ENCODE measurements at places on chromosomes 4 and X. TPM values are rescaled to one million over a fixed set of nuclear protein-coding genes. Genes with fewer than 3 reads are reported as not detected.

- DNase-seq: no peak
Measured at GRCh38 chr4:15794905-15795304, 16.8 kb downstream of the CD38 start.

- no peak for DNase-seq
Measured at GRCh38 chr4:27692158-27692557, 831.5 kb downstream of the STIM2 start.

DNA sequence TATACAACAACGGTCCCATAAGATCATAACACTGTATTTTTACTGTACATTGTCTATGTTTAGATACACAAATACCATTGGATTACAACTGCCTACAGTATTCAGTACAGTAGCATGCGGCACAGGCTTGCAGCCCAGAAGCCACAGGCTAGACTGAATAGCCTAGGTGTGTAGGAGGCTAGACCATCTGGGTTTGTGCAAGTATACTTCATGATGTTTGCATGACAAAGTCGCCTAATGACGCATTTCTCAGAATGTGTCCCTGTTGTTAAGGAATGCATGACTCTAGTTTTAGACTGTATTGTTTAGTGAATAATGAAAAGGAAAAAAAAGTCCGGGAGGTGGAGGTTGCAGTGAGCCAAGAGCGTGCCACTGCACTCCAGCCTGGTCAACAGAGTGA, 56.5 kb upstream of the C4orf50 start:
- no peak for DNase-seq

DNA sequence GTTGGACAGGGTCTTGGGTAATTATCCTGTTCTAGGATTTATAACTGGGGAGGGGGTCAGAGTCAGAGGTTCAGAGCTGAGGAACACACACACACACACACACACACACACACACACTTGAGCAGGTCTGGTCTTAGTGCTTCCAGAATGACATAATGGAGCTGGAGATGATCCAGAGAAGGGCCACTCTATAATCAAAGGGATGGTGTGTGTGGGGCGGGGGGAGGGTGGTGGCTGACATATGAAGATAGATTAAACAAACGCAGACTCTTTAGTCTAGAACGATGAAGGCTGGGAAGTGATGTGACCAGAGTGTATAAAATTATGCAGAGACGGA, 434 bp upstream of the TMEM255A start:
- DNase-seq: no peak

DNA sequence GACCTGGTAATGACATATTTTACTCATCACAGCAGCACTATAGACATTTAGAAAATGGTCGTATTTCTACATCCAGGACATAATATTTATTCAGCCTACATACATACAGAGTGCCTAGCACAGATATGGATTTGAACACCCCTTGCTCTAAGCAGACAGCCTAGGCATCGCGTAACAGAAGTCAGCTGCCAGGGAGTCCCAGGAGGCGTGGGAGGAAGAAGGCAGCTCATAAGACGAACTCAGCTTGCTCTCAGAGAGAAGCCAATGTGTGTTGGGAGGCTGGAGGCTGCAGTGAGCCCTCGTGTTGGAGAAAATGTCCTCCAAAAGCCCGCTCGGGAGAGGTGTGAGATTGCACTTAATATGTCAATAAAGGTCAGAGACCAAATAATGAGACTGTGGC, 131.6 kb downstream of the BCOR start:
- DNase-seq: no peak

- DNase-seq: no peak
Measured at GRCh38 chr4:80206111-80206510, 8.8 kb downstream of the PRDM8 start.

DNA sequence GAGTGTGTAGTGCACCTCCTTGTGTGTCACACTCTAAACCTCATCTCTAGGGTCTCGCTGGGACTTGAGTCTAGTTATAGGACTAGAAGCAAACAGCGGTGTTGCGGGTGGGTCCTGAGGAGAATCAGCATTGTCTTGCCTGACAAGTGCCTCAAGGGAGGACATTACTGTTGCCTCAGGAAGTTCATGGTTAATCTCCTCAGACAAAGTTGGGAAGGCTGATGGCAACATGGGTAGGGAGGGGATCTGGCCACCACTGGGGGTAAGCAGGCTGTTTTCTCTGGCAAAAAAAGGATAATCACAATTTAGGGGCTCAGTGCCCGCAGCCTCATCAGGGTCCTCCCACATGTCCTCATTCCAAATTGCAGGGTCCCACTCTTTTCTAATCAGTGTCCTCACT, 12.4 kb downstream of the ASB12 start:
- peak; percentile 36 for DNase-seq

DNA sequence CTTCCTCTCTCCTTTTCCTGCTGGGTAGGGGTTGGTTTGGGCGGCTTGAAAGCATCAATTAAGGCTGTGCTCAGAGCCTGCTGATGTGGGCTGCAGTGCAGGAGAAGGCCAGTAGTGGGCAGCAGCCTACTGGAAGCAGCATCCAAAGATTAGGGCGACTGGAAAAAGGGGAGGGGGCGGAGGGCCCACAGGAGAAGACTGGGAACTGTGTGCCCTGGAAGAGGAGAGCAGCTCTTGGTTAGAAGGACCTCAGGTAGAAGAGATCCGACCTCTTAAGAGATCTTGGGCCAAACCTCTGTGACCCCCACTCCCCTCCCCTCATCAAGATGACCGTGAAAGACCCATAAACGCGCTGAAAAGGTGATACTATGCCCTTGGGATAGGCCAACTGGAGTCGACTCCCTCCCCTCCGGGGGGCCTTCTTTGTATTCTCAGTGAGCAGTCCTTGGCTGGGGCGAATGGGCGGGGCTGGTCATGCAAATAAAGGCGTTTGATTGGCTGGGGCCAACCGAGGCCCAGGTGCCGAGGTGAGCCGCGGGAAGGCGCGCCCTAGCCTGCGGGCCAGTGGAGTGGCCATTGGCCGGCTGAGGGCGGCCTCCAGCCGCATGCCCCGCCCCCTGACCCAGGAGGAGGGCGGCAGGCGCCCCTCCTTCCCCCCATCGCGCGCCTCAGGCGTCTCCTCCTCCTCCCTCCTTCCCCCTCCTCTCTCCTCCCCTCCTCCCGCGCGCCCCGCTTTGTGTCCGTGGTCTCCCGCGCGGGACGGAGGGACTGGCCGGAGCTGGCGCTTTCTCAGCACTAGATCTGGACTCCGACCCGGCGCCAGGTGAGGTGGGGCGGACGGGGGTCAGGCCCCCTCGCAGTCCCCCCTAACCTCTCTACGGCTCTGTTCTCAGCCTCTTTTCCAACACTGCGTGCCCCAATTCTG, 10.1 kb downstream of the DLG3 start:
- DNase-seq: peak; percentile 69

DNA sequence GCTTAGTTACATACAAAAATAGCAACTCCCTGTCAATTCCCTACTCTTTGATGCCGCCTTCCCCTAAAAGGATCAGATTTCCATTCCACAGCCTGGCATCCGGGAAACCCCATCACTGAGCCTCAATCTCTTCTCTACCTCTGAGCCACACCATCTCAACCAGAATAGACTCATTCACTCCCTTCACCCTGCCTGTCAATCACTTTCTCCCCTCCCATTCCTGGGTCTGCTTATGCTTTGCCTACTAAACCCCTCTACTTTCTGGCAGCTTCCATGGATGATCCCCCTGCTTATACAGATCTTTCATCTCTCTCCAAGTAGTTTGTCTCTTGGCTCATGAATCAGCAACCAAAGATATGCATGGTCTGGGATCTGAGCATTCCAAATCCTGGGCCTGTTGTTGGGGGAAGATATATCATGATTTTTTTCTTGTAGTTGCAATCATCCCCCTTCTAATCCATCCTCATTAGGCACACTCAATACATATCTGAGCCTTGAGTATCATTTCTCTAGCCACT, 2.6 kb downstream of the AMER1 start:
- no peak for DNase-seq

GRCh38 chr4:112083587-112084347, 61.5 kb upstream of the FAM241A start:
- DNase-seq: no peak

GRCh38 chr4:68011684-68012083, 48.4 kb upstream of the TMPRSS11A start:
- no peak for DNase-seq

- DNase-seq: peak; percentile 67
Measured at GRCh38 chr4:98261405-98262291, 464 bp downstream of the RAP1GDS1 start.

- DNase-seq: no peak
Measured at GRCh38 chr4:119570401-119570800, 58.2 kb downstream of the PDE5A start.

DNA sequence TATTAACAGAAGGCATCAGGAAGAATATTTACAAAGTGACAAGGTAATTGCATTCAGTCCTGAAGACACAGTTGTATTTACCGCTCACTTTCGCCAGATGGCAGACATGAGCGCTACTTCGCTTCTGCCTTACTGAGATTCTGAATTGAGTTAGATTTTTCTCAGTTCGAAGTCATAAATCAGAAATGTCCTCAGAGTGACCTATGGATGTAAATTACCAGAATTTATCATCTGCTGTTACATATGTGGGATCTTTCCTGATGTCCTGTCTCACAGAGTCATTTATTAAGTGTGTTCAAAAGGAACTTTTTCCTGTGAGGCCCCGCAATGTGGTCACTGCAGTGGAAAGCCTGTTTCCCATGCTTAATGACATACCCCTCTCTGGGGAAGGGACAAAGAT, 97.3 kb upstream of the DCLK2 start:
- DNase-seq: no peak

DNA sequence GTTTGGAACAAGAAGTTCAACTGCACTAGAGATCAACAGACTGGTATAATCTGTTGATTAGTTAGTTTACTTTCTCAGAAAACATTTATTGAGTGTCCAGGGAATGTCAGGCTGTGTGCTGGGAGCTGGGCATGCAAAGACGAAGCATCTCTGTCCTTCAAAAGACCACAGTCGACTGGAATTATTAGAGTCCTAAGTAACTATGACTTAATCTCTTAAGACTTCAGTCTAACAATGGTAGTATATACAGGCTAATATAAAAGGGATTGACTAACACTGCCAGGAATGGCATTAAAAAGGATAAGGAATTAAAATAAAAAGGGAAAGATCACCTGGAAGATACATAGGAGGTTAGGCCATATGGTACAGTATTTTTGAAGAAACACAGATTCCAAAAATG, 128.7 kb downstream of the WDFY3 start:
- no peak for DNase-seq

DNA sequence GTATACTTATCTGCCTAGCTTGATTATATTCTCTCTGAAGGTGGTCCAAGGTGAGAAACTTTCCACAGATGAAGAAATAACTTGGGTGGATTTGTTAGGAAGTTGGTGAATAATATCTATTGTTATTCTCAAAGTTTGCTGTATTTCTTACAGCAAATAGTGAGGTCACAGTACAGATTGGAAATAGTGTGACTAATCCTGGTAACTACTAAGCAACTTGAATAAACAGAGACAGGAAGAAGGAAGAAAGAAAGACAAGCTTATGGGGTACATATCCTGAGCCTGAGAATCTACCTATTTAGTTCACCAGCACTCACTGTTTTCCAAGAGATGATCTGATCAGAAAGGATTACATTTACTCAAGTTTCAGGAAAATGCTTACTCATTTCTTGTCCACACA, 1416.1 kb downstream of the RPA4 start:
- no peak for DNase-seq

DNA sequence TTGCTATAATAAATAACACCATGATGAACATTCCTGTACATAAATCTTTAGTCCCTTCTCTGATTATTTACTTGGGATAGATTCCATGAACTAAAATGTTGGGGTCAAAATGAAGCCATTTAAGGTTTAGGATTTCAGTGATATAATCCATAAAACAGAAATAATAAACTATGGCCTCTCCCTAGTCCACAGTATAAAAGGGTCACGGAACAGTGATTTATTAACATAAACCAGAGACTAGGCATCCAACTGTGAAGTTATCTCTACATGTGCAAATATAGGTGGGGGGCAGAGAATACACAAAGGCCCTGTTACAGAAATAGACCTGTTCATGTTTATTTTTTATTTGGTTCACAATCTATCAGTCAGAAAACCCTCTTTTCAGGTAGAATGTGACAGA, 499.1 kb upstream of the SLIT2 start:
- DNase-seq: no peak

GRCh38 chrX:71454222-71454621, 78.7 kb upstream of the OGT start:
- DNase-seq: no peak

- DNase-seq: no peak
Measured at GRCh38 chr4:56051029-56051709, 102.4 kb downstream of the CEP135 start.

GRCh38 chrX:42087960-42088359, 164.6 kb upstream of the CASK start:
- no peak for DNase-seq

DNA sequence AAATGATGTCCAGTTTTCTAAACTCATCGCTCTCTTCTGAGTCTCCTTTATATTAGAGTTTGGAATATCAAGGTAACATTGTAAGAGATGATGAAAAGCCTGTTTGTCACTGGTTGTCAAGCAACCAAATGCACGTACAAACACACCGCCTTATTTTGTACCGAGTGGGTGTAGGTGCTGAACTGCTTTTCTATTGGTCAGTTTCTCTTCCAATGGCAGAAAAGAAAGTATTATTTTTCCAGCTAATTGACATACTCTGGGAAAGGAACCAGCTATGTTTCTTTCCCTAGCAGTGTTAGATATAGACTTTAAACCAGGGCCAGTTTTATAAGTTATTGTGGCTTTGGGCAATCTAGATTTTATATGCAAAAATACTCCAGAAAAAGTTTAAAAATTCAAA, 6.6 kb upstream of the PPM1K start:
- DNase-seq: no peak

- peak; percentile 75 for DNase-seq
Measured at GRCh38 chrX:38805432-38806389, 4.5 kb downstream of the MID1IP1 start.

DNA sequence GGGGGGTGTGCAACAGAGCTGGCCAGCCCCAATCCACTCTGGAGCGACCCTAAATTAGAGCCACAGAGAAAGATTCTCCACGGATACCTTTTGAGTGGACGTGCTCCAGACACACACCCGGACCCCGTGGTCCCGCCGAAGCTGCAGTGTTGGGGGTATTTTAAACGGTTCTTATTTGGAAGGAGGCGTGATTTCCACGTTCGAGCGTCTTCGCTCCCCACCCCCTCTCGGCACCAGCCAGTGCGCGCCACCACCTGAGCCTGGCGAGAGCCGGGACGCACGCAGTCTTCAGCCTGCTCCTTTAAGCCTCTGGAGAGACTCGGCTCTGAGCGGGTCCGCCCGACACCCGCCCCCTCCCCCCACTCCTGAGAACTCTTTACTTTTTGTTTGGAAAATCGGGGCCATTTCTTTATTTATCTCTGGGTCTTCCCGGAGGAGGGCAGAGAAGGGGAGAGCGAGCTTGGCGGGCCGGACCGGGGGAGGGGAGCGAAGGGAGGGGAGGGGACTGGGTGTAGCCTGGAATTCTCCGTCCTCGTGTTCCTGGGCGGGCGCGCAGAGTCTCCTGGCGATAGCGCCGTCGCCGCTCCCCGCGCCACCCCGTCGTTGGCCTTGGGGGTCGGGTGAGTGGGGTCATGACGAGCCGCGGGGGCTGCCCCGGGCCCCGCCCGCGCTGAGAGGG, 668 bp upstream of the PTCHD1 start:
- DNase-seq: no peak

RBM41 gene
- 6.7 TPM for total RNA-seq

PRSS12 gene
- 0.12 TPM for total RNA-seq

HNRNPH2 gene
- total RNA-seq: 48.5 TPM

SNCA gene
- 23.3 TPM for total RNA-seq

CD38 gene
- 4.9 TPM for total RNA-seq

TMEM255A gene
- 0.79 TPM for total RNA-seq

ZMAT1 gene
- 4.2 TPM for total RNA-seq

SPIN4 gene
- 0.63 TPM for total RNA-seq

MXD4 gene
- 33.4 TPM for total RNA-seq

All from right atrium auricular region (tissue), 2 donors.